ENCODE measurements at places on chromosomes 7 and 10.

GRCh38 chr10:129971381-129972144 is 7.5 kb upstream of the EBF3 start:
- DNase-seq = peak; percentile 91

DNA sequence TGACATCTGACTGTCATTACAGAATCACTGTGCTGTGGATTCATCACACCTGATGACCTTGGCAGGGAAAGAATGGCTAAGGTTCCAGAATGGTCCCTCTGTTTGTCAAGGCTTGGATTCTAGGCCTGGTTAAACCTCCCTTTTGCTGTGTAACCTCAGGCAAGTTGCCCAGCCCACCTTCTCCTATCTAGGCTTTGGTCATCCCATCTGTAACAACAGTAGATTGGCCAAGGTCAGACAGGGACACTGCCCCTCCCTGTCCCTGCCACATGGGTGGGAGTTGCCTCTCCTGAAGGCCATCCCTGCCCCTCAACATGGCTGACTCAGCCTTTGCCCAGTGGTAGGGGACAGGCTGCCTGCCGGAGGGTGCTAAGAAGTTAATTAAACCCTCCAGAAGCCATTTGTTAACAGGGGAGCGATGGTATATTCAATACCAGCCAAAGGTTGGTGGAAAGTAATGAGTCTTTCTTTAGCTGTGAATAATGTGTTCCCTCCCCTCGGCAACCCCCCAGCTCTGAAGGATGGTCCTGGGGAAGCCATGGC is 149.8 kb upstream of the PCBD1 start:
- DNase-seq = no peak

DNA sequence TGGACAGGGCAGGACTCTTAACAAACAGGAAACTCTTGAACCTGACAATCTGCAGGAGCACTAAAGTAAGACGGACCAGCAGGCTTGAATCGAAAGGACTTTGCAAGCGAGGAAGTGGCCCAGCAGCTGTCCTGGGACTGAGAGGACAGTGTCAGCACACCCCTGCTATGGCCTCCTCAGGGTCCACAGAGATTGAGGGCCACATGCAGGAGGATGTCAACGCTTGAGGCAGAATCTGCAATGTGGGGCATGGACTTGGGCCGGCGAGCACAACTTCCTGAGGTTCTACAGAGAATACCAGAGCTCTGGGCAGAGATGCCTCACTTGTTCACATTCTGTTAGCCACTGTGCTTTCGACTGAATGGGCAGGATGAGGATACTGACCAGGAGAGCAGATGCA is 84.4 kb upstream of the EFCAB10 start:
- no peak for DNase-seq

DNA sequence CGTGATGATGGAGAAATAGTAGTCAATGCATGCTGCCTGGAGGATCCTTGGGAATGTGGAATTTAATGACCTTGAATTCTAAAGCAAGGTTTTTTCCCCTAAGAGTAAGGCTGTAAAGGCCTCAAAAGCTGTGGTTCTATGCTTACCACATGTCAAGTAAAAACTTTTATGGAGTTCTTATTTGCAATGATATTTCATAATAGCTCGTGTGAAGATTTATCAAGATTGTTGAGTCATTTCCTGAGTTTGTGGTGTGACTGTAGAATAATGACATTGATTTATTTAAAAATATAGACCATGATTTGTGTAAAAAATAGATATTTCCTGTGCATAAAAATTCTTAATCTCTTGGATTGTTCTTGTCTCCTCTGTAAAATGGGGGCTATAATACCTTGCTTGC is 67.5 kb upstream of the SORCS1 start:
- DNase-seq = no peak

DNA sequence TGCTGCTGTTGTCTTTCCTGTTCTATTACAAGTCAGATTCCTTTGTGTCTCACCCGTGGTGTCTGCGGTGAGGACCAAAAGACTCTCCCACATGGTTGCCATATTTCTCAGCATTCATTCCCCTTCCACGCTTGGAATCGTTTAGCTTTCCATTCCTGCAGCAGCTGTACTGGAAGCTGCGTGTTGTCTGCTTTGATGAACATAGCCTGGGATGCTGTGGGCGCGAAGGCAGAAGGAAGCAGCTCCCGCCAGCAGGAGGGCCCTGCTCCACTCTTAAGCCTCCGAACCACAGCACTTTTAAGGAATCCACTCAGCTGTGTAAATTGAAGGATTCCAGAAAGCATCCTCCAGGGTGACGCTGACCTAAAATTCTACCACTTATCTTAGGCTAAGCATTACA is 303.6 kb upstream of the PITRM1 start:
- peak; percentile 42 for DNase-seq

GRCh38 chr7:115558161-115558560 is 472.4 kb downstream of the TFEC start:
- DNase-seq = no peak

GRCh38 chr10:49296836-49297235 is 2.1 kb upstream of the C10orf71 start:
- peak; percentile 33 for DNase-seq

GRCh38 chr10:73910401-73910763 is 550 bp upstream of the PLAU start:
- DNase-seq = peak; percentile 37

GRCh38 chr7:141698247-141699015 is 3.5 kb downstream of the DENND11 start:
- DNase-seq = peak; percentile 19
